ENCODE measurements at places on chromosomes 2 and 18.

- no peak for DNase-seq
These were observed 37.9 kb downstream of the LYPD1 start for GRCh38 chr2:132632000-132632649.

- DNase-seq, result no peak
These were observed 135.8 kb downstream of the DHRS9 start for GRCh38 chr2:169205176-169205575.

DNA sequence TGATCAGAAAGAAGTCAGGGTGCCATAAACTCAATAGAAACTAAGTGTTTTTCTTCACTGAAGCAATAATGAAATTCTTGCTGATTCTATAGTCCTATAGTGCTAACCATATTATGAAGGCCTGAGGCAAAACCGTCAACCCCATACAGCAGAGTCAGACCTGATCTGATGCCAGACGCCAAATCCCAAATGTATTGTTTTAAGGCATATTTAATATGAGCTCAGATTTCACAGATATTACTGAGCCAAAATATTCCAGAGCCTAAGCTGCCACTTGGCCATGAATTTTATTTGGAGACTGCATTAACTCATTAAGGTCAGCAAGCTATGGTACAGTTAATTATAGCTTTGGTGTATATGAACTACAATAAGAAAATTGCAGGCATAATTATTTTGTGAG lies 53.4 kb downstream of the SCN1A start:
- DNase-seq, result no peak

DNA sequence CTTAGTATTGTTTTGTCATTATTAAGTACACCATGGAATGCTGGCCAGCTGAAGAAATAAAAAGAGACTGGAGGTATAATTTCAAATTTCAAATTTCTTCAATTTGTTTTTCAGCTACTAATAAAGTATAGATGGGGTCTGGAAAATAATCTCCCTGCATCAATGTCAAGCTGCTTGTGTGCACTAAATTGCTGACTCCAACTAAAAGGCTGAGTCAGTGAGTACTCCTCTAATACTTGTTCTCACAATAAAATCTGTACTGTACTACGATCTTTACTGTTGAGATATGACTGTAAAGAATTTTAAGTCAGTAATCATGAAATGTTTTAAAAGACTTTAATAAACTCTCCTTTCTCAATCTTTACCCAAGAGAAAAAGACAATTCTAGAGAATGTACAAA lies 131.9 kb downstream of the SATB2 start:
- DNase-seq, result no peak

DNA sequence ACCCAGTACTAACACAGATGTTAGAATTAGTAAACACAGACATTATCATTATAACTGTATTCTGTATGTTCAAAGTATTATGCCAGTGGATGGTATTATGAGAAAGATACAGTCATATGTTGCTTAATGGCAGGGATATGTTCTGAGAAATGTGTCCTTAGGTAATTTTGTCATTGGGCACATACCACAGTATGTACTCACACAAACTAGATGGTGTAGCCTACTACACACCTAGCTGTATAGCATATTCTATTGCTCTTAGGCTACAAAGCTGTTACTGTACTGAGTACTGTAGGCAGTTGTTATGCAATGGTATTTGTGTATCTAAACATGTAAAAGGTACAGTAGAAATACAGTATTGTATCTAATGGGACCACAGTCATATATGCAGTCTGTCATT lies 53.8 kb downstream of the GTF3C3 start:
- DNase-seq, result no peak

- no peak for DNase-seq
These were observed 59.2 kb upstream of the CHST9 start for GRCh38 chr18:27244259-27244658.

DNA sequence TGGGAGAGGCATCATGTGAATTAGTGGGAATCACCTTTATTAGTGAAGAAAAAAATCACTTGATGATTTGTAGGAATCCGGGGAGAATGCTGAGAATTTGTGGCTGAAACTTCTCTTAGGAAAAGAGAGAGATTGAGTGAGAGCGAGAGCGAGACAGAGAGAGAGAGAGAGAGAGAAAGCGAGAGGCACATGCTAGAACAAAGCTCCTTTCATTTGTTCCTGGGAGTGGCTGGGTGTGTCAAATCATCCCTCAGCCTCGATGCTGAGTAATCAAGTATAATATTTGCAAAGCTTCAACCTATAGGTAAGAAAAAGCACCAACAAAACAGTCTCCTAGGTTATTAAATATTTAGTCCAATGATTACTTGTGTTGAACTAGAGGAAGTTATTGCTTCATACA lies 4.4 kb upstream of the SERPINB5 start:
- DNase-seq, result no peak

GRCh38 chr2:197548582-197548981 lies 32.7 kb downstream of the MOB4 start:
- DNase-seq, result no peak

DNA sequence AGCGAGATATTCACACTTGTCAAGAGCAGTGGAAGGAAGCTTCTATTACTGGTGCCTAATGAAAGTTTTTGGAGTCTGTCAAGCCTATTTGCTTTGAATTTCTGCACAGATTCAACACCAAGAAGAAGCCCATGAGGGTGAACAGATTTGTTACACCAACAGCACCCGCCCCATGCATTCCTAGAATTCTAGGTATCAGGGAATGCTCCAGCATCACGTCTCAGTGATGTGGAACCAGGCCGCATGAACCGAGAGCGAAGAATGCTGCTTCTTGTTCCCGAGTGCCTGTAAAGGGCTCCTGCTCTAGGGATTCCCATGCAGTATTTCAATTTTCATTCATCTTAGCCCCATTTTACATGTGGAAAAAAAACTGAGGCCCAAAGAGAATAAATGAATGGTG lies 69.7 kb downstream of the KCNF1 start:
- no peak for DNase-seq

DNA sequence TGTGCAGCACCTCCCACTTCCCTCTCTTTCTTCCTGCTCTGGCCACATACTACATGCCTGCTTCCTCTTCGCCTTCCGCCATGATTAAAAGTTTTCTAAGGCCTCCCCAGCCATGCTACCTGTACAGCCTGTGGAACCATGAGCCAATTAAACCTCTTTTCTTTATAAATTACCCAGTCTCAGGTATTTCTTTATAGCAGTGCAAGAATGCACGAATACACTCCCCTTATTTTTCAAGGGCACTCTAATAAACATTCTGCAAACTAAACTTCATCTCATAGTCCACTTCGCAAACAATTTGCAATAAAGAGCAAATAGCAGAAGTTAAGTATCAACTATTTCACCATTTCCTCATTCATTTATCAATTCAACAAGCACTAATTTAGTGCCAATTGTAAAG lies 351.3 kb downstream of the PID1 start:
- no peak for DNase-seq

DNA sequence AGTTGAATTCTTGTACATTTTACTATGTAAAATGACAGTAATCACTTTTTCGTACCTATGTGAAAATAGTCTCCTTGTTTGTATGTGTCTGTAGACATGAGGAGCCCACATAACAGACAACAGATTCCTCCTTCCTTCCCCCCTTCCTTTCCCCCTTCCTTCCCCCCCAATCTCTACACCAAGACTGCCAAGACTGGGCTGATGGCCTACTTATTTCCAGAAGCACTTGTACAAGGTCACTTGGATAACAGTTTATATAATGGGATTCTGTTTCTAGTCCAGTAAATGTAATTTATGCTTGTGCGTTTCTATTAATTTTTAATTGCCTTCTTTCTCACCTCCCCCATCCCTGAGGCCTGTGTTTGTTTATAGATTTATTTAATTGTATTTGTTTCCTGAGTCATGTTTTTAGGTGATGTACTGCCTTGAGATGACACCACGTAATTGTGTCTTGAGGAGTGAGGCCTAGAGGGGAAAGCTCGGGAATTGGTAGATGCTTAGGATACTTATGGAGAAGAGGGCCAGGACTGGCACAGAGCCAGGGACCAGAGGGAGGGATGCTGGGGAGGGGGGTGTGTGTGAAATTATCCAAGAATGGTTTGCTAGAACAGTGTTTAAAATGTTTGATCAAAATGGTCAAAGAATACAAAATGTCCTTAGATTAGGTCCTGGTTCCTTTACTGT lies 12.3 kb downstream of the B3GNT2 start:
- no peak for DNase-seq

DNA sequence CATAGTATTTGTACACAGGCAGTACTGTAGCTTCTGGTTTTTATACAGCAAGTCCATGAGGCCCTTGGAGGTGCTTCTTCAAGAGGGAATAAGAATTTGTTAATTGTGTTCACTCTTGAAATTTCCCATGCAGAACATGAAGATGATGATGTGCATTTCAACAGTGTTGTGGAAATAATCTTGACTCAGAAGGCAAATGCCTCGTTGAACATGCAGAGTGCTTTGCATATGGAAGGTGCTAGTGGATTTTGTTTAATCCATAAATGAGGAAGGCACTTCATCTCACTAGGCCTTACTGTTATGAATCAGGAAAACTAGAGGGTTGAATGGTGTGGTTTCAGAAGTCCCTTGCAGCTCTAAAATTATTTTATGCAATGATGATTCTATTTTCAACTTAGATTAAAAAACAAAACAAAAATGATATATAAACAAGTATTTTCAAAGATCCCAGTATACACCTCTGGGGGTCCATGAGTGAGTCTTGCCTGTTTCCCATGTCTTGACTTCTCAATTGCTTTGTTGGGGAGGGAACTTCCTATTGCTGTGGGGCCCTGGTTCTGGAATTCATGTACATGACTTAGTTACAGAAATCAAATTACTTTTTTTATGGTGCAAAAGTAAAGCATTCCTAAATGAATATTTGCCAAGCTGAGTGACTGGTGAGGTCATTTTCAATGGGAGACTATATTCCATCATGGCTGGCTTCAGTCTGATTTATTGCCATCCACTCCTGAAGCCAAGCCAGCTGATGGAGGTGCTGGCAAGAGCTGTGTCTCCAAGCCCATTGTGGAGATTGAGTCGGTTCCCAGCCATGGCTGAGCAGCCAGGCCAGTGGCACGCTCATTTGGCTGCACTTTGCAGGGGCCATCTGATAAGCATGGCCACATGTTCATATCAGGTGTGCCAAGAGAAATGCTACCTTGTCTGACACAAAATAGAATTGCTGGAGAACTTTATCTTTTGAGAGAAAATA lies 56.5 kb downstream of the MGAT5 start:
- no peak for DNase-seq

GRCh38 chr2:84212611-84213314 lies 246.3 kb downstream of the SUCLG1 start:
- no peak for DNase-seq

DNA sequence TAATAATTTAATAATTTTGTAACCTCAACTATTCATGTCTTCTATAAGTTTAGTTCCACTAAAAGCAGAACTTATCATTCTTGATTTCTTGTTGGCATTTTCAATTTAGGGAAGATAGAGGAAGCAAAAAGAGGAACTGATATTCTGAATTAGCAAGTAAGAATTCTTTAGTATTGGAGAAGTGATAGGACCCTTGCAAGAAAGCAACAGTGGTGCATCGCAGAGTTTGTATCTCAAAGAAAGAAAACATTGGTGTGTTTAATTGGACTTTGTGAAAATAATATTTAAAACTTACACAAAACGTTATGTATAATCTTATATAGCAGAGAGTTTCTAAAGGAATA lies 36.5 kb upstream of the TNFRSF11A start:
- no peak for DNase-seq

GRCh38 chr2:68371581-68371980 lies 6.5 kb downstream of the PLEK start:
- no peak for DNase-seq

GRCh38 chr2:144431392-144431783 lies 88.5 kb downstream of the ZEB2 start:
- DNase-seq, result no peak

DNA sequence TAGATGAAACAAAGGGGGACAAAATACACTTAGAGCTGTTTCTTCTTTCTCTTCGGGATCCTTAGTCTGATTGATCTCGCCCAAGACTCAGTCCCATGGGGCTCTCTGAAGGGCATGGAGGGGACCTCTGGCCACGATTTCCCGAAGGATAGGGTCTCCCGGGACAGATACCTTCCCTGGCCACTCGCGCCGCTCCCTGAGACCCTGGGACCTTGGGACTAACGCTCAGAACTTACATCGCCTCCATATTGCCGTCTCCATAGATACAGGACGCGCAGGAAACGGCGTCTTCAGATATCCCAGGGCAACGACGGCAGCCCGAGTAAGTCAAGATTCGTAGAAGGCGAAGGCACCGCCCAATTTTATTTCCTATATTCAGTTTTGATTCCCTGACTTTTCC lies at the start of gene CFAP65:
CFAP65 (minus strand) TSS at position 265 of the 400 bp plus-strand sequence. CDS start 2,468 bp downstream, outside the sequence.
- DNase-seq, result no peak

GRCh38 chr18:4551001-4551360 lies 95.9 kb upstream of the DLGAP1 start:
- DNase-seq, result no peak

- DNase-seq, result no peak
These were observed 124.8 kb upstream of the SLC39A10 start for GRCh38 chr2:195532255-195532627.

DNA sequence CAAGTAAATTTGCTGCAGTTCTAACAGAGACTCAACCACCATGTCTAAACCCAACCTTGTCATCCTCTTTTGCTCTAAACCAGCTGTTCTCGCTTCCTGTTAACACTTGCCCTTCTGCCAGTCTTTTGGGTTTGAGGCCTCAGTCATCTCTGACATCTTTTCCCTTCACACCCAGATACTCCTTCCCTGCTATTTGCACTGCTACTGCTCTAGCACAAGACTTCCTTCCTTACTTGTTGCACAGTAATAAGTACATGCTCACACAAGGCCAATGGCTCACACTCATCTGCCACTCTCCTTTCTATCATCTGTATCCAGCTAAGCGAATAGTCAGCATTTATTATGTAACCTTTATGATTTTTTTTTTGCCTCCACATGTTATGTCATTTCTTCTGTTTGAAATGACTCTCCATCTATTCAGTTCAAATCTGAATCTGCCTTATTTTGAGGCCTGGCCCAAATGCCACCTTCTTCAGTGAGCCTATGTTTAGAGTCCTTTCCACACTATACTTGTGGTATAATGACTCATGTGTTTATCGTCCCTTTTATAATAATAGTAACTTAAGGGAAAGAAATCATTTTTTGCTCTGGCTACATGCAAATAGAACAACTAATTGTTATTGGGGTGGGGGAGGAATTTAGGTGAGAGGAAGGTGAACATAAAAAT lies 22.5 kb upstream of the CDKL4 start:
- DNase-seq, result no peak

DNA sequence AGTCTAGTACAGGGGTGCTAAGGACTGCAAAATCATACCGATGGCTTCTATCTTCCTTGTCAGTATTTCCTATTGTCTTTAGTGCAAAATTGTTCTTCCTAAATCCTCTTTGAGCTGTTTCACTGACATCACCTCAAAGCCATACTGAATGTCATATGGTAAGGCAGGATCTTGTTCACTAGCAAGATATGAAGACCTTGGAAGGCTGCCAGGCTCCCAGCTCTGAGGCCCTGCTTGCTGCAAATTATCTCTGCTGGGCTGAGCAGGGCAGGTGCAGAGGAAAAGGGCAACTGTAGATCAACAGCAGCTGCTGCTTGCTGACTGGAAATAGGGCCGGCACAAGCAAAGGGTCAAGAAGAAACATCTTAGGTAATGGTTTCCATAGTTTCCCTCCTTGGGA lies 58.2 kb downstream of the PMAIP1 start:
- DNase-seq, result no peak

Measured in esophagus squamous epithelium (tissue), 5 donors.